ENCODE measurements at places on chromosomes 3 and 15.

- DNase-seq: no peak
These were observed 92.5 kb downstream of the CHSY1 start for GRCh38 chr15:101159096-101159935.

- no peak for DNase-seq
These were observed 35.6 kb downstream of the SLC51A start for GRCh38 chr3:196251918-196252317.

DNA sequence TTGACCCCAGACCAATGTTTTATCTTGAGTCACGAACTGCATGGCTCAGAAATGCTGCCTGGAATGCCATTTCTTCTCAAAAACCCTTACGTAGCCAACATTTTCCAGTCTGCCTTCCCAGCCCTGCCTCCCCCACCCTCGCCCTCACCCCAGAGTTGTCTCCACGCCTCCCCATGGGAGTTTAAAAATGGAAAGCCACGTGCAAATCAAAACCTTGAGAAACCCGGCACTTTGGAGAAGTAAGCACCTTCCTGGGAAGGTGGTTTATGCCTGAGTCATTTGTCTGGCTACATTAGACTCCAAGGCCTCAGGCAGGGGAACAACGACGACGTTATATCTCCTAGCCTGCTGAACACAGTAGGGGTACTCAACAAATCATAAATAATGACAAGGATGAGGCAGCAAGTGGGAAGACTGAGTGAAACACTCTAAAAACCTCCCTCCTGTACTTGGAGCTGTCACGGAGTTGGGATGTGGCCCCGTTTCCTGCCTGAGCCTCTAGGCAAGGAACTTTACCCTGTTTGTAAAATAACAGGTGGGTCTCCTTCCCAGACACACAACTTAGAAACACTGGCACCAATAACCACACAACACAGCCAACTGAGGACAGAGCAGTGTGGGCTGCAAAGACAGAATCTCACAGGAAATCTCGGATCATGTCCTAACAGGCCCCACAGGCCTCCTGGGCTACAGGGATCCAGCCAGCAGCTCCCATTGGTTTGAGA lies 179.1 kb downstream of the NTRK3 start:
- DNase-seq: no peak

- DNase-seq: no peak
These were observed 124.6 kb upstream of the ABHD17C start for GRCh38 chr15:80570553-80570952.

- no peak for DNase-seq
These were observed 158.8 kb downstream of the PDZRN3 start for GRCh38 chr3:73465926-73466325.

- DNase-seq: no peak
These were observed 53.8 kb upstream of the SEC22A start for GRCh38 chr3:123147754-123148535.

All from activated CD4-positive, CD25-positive, alpha-beta regulatory T cell (primary cell).